GM12892 (cell line): ENCODE measurements at places on chromosomes 7 and 10.

GRCh38 chr10:43120929-43121314 lies 17.3 kb upstream of the CSGALNACT2 start:
- peak; percentile 73 for DNase-seq

DNA sequence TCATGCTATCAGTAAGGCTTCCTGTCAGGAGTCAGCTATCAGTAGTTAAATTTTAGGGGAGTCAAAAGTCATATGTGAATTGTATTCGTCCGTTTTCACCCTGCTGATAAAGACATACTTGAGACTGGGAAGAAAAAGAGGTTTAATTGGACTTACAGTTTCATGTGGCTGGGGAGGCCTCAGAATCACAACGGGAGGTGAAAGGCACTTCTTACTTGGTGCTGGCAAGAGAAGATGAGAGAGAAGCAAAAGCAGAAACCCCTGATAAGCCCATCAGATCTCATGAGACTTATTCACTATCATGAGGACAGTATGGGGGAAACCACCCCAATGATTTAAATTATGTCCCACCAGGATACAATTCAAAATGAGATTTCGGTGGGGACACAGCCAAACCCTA lies 47.1 kb downstream of the KLF6 start:
- no peak for DNase-seq

DNA sequence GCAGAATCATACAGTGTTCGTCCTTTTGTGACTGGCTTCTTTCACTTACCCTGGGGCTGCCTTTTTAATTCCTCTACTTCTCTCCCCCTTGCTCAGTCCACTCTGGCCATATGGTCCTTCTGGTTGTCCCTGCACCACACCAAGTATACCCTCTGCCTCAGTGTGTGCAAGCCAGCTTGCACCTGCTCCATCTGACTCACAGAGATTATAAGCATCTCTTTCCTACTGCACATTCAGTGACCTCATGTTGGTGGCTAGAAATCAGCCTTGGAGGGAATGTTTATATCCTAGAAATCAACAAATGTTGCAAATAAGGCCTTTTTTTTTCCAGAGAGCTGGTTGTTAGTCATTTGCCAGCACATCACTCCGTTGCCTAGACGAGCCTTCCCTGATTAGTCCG lies 67.5 kb upstream of the C10orf90 start:
- no peak for DNase-seq

DNA sequence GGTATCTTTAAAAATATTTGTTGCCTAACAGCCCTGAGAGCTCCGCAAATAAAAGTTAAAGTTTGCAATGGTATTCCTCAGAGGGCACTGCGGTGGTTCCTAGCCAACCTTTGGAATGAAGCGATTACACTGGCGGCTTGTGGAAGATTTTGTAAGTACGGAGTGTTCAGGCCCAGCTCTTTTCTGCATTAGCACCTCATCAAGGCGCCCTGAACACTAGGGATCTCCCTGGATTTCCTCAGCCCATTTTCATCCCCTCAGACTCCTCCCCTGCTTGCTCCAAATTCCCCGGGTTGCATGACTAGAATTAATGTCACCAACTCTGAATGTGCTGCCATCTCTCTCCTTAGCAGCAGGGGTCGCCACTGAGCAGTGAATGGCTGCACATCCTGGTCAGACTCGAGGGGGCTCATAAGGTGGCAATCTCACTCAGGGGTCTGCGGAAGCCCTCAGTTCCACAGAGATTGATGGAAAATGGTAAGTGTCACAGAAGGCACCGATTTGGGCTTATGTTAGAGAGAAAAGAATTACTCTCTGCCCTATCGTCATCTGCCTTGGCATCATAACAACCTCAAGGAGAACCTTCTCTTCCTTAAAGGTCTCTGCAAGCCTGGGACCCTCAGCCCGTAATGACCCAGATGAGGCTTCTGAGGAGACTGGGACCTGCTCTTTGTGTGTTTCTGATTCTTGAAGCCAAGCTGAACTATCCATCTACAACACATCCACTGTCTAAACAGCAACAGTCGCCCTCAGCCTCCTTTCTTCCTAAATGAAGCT lies 262.8 kb upstream of the AOAH start:
- peak; percentile 25 for DNase-seq

GRCh38 chr10:79473496-79474095 lies 28.2 kb upstream of the ZCCHC24 start:
- no peak for DNase-seq

DNA sequence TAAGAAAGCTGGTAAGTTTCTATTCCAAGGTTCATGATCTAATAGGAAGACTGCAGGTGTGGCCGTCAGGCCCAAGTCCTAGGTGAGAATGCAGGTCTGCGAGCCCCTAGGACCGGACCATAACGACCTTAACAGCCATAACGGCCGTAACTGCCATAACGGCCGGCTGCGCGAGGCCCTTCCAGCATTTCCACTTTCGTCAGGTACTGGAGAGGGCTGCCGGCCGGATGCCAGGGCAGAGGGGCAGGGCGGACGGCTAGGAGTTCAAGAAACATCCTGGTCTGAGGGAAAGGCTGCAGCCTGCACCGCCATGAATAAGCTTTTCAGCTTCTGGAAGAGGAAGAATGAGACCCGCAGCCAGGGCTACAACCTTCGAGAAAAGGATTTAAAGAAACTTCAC lies at the start of gene ANKRD7:
Gene ANKRD7 (plus strand): TSS at position 184 of the 400 bp plus-strand sequence. CDS start 127 bp downstream, at position 311.
- no peak for DNase-seq

DNA sequence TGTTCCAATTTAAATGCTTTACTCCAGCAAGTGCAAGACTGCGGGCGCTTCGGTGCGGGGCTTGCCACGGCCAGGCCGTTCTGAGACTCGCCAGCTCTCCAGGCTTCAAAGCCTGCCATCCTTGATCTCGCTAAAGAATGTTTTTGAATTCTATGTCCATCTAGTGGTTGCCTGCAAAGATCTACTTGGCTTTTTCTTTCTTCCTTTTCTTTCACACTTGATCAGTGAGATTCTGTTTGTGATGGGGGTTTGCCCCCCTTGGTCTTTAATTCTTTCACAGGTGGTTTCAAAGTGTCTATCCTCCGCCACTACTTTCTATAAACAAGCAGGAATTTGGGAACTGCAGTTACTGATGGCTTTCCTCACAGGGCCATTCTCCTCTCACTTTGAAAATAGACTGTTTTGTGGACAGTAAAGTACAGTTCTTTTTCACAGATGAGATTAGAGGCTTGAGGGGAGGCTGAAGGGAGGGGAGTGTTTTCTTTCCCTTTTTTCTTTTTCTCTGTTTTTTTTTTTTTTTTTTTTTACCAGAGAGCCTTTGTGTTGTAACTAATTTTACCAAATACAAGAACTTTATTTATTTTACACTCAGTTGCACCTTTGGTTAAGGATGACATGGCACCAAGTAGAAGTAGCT lies 15.2 kb upstream of the FBXW4 start:
- no peak for DNase-seq

DNA sequence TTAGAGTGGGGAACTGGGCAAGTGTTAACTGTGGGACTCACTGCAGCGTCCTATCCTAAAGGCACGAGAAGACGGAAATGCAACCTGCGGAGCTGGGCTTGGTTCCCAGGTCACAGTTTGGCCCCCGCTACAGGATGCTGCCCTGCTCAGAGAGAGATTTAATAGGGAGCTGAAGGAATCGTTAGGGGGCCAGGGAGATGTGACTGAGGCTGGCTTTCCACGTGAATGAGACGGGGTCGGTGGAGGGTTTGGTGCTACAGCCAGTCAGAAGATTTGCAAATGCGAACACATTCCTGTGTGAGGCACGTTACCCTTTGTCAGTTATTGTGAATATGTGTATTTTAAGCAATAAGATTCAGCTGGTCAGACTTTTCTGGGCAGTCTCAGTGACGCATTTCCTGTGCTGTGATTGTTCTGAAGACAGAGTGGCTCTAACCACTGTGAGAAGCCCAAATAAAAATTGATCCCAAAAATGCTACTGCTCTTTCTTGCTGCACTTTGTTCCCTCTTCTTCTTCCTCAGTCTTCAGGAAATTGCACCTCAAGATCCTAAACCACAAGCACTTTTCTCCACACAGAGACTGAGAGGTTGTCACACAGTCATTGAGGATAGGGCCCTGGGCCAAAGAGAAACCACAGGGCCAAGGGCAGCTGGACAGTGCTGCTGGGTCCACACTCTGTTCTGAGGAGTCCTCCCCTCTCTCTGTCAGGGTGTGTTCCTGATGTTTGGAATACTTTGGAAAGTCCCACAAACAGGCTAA lies 21.2 kb downstream of the CYP17A1 start:
- DNase-seq: no peak

GRCh38 chr10:43214071-43214955 lies 52.6 kb downstream of the RASGEF1A start:
- no peak for DNase-seq

DNA sequence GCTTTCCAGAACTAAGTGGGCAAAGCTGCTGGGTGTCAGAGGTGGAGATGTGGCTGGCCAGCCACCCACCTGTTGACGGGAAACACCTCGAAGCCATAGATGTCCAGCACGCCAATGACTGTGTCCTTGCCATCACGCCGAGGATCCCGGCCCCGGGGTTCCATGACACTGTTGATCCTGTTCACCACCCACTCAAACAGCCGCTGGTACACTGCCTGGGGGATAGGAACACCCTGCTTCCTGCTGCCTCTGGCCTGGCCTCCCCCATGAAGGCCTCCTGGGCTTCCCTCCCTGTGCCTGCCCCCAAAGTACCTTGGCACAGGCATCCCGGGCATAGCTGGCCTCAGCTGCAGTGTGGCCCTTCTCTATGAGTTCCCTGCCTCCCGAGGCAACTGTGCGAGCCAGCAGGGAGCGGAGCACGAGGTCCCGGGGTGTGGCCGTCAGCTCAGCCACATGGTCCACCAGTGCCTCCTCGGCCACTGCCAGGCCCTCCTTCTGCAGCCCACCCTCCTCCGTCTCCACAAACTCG lies 8.2 kb downstream of the MYO1G start:
- DNase-seq: no peak

DNA sequence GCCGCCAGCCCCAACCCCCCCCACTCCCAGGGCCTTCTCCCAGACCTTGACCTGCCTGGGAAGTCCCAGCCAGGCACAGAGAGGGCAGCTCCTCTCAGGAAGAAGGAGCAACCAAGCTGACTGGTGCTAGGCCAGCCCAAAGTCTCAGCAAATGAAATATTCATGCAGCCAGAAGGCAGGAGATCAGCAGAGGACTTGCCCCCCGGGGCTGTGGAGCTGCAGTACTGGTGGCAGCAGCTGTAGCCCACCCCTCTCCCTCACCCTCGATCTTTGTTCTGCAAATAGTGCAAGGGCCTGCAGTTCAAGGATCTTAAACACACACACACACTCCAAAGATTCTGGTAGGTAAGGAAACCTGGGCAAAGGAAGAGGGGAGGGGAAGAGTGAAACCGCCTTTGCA lies 3.5 kb upstream of the SRRM3 start:
- no peak for DNase-seq

GRCh38 chr10:92727550-92727949 lies 37.8 kb downstream of the HHEX start:
- DNase-seq: no peak

DNA sequence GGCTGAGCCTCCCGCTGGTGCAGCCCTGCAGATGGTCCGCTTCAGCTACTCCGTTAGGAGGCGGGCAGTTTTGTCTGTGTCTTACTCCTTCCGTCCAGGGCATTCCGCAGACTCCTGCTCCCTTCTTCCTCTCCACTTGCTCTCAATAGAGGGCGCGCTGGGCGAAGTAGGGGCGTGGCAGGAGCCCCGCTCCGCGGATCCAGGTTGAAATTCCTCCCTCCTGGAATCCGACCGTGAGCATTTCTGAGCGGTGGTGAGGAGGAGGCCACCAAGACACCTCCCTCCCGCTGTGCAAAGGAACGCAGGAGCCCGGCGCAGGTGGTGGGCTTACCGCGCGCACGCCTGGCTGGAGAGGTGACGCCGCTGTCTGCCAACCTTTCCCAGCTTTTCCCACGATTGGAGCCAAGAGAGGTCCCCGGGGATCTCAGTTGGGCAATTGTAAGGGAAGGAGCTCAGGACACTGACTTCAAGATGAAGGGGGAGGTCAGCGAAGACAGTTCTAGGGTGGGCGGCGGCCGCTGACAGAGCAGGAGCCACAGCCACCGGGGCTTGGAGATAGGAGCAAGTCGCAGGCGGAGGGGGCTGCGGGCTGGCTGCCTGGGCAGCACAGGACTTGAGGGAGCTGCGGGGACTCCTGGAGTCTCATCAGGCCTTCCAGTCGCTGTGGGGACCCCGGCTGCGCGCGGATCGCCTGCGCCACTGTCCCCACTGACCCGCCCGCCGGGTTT lies 1011.3 kb downstream of the XPNPEP1 start:
- DNase-seq: no peak
